Peyer's patch (tissue), 4 donors: ENCODE measurements at places on chromosomes 13 and 19.

DNA sequence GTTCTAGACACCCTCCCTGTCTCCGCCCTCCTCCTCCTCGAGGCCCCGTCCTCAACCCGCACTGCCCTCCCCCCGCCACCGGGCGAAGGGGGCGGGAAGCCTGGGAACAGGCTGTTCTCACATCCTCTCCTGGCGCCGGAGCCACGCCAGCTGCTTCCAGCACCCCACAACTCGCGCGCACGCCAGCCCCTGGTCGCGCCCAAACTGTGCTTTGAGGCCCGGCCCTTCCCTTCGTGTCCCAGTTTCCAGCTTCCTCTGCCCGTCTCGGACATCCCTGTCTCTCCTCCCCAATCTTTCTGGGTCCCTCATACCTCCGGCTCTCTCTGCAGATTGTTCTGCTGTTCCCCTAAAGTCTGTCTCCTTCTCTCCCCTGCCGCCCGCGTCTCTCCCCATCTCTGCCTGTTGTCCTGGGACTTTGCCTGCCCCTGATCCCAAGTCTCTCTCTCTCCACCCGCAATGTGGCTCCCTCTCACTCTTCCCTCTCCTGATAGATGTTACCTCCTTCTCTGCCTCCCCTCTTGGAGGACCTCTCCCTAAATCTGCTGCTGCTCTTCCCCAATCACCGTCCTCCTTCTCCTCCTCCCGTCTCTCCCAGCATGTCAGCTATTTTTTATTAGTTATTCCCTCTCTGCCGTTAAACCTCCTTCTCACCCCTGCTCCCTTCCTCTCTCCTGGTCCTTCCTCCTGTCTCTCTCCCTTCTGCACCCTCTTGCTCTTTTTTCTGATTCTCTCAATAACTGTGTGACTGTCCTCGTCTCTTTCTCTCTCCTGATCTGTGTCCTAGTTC, 14.2 kb downstream of the DPF1 start:
- no peaks in the 10 kb centered on the region for H3K27me3 ChIP-seq
- no peaks in the 10 kb centered on the region for H3K36me3 ChIP-seq
- no peak overlapping the region for H3K4me3 ChIP-seq
- no peaks in the 10 kb centered on the region for H3K4me1 ChIP-seq
- H3K27ac ChIP-seq: peak overlapping the region; percentile 74

GRCh38 chr19:16135430-16136127, 7.9 kb upstream of the HSH2D start:
- H3K4me3 ChIP-seq: no peak overlapping the region
- DNase-seq: no peak
- no peaks in the 10 kb centered on the region for H3K27me3 ChIP-seq

GRCh38 chr19:9727644-9728043, 40.9 kb downstream of the ZNF846 start:
- no peaks in the 10 kb centered on the region for H3K4me1 ChIP-seq
- no peak for DNase-seq
- H3K27me3 ChIP-seq: no peaks in the 10 kb centered on the region
- H3K36me3 ChIP-seq: no peaks in the 10 kb centered on the region

- H3K27me3 ChIP-seq: no peaks in the 10 kb centered on the region
- H3K36me3 ChIP-seq: no peaks in the 10 kb centered on the region
- H3K4me1 ChIP-seq: no peaks in the 10 kb centered on the region
- H3K27ac ChIP-seq: no peak overlapping the region
These were observed 229.8 kb upstream of the TMTC4 start for GRCh38 chr13:100904293-100904976.

DNA sequence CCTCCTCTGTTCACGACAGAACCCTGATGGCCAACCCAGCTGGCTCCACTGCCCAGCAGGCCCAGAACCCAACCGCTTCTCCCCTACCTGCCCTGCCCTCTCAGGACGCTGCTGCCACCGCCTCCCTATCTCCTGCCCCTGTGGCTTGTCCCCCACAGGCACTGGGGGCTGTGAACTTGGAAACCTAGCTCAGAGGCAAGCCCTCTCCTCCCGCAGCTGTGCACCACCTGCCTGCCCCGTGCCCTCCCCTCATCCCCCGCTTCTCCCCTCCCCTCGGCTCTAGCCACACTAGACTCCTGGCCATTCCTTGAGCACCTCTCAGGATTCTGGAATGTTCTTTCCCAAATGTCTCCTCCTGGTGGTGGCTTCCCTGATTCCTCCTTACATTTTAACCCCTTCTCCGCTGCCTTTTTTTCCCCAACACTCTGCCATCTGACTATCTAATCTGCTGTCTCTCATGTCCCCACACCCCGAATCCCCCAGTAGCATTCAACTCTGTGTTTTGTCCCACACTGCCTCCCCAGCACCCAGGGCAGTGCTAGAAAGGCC, 6.7 kb downstream of the NANOS3 start:
- H3K36me3 ChIP-seq: no peaks in the 10 kb centered on the region
- no peak overlapping the region for H3K27ac ChIP-seq
- no peak overlapping the region for H3K4me3 ChIP-seq

DNA sequence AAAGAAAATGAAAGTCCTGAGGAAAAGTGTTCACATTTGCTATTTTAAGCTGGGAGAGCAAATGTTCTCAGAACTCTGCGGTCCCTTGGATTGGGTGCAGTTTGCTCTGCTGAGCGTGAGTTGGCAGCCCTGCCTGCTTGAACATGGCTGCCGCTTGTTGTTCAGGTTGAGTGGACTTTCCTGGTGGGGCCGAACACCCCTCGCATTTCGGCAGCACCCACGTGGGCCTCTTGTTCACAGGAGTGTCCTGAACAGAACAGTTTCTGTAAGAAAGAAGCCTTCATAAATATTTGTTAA, 10.8 kb upstream of the RNF113B start:
- H3K4me3 ChIP-seq: no peak overlapping the region
- no peaks in the 10 kb centered on the region for H3K27me3 ChIP-seq
- no peaks in the 10 kb centered on the region for H3K4me1 ChIP-seq
